ENCODE measurements at places on chromosomes 5 and 9.

DNA sequence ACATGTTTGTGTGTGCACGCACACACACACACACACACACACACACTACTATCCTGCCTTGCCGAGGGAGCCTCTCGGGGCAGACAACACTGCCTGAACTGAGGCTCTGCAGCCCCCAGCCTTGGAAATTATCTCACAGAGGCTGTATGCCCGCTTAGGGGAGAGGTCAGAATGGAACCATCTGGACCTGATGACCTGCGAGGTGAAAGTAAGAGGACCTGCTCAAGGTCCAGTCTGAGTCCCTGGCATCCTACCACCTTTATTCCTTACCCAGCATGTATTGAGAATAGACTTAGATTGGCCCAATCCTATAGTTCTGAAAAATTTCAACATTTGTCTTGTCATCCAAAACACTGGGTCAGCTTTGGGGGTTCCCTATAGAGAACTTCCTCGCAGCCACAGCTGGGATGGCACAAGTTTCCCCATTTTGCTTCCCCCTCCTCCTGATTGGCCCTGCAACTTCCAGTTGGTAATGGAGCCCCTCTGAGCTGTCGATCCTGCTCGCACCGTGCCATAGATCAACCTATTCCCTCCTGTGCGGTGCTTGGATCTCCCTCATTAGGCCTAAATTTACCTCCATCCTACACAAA lies 10.2 kb downstream of the MVB12B start:
- DNase-seq: no peak

- DNase-seq: no peak
Measured at GRCh38 chr5:59786334-59786805, 107.2 kb downstream of the PDE4D start.

DNA sequence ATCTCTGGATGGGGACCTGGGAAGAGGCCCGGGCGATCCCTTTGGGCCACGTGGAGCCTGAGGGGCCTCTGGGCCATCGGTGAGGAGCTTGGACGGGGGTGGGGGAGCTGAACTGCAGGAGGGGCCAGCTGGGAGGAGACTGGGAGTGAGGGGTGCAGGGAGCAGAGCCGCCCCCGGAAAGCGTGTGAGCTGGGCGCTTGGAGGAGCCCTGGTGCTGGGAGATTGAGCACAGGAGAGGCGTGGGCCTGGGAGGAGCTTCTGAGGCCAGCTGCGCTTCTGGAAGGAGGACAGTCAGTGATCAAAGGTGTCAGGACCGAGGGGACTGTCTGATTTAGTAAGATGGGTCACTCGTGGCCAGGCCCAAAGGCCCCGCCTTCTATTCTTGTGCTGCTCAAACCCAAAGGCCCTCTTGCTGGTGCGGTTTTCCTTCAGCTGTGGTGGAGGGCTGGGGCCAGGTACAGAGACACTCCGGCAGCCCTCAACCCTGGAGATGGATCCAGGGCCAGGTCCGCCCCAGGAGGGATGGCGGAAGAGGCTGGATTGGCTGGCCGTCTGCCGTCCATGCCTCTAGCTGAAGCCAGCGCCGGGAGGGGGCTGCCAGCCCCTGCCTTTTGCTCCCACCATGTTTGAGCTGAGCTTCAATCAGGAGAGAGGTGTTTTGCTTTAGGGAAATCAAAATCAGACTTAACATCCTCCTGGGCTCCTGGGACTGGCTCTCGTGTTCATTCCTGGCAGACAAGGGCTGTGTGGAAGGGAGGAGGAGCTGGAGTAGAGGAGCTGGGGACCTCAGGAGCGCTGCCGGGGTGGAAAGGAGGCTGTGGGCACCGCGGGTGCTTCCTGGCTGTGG lies 21.6 kb downstream of the NCS1 start:
- DNase-seq: no peak

- DNase-seq: no peak
Measured at GRCh38 chr5:56493766-56494165, 260.6 kb upstream of the ANKRD55 start.

DNA sequence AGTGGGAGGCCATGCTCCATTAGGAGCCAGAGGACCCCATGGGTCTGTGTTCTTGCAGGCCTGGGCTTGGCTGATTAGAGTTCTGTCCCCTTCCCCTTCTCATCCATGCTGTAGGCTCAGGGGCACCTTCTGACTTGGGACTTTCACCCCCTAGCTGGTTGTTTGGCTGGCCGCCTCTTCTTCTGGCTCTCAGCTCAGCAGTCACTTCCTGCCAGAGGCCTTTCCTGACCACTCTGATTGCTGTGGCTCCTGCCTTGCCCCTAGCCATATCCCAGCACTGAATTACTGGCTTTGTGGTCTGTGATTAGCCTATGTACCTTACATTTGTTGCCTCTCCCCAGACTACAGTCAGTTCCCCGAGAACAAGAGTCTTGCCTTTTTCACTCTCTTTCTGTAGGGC lies 14.6 kb downstream of the ENTREP1 start:
- DNase-seq: no peak

GRCh38 chr5:107570181-107570580 lies 100.6 kb downstream of the EFNA5 start:
- no peak for DNase-seq

GRCh38 chr5:43601454-43602260 lies 1.3 kb upstream of the NNT start:
- DNase-seq: no peak

- no peak for DNase-seq
Measured at GRCh38 chr9:136348691-136349090, 14.9 kb downstream of the DNLZ start.

- no peak for DNase-seq
Measured at GRCh38 chr5:39709032-39709431, 284.3 kb upstream of the DAB2 start.
